Neural progenitor cell (in vitro differentiated cells): ENCODE measurements at places on chromosomes 2 and 18.
A peak's percentile ranks its signal among the peaks of the same experiment; 100 is the strongest.

DNA sequence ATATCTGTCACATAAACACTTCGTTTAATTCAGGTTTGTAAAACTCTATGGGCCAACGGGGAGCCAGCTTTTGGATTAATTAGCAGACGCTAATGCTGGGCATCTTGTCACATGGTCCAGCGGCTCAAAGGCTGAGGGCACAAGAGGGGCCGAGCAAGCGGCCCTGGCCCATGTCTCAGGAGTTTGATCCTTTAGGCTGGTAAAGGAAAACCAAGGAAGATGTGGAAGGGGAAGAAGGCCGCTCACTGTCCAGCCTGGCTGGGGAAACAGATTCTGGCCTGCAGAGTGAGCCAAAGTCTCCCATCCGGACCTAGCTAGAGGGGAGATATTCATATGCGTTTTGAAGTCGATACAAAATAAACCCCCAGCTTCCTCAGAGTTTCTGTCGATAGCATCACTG, 248.6 kb upstream of the SIX2 start:
- peak; percentile 41 for DNase-seq

DNA sequence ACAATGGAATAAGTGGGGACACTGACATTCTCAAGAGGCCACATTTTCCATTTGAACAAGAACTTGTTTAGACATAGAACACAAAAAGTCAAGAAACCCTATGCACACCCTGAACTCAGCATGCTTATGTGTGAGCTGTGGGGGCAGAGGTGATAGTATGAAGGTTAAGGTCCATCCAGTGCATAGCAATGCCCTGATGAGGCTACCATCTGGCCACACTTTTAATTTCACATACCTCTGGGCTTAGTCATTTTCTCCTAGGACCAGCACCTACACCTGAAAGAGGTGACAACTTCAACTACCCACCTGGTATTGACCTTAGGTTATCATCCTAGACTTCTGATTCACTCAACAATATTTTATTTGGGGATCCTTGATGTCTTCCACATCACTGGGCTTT, 139.8 kb downstream of the PIK3C3 start:
- DNase-seq = no peak

DNA sequence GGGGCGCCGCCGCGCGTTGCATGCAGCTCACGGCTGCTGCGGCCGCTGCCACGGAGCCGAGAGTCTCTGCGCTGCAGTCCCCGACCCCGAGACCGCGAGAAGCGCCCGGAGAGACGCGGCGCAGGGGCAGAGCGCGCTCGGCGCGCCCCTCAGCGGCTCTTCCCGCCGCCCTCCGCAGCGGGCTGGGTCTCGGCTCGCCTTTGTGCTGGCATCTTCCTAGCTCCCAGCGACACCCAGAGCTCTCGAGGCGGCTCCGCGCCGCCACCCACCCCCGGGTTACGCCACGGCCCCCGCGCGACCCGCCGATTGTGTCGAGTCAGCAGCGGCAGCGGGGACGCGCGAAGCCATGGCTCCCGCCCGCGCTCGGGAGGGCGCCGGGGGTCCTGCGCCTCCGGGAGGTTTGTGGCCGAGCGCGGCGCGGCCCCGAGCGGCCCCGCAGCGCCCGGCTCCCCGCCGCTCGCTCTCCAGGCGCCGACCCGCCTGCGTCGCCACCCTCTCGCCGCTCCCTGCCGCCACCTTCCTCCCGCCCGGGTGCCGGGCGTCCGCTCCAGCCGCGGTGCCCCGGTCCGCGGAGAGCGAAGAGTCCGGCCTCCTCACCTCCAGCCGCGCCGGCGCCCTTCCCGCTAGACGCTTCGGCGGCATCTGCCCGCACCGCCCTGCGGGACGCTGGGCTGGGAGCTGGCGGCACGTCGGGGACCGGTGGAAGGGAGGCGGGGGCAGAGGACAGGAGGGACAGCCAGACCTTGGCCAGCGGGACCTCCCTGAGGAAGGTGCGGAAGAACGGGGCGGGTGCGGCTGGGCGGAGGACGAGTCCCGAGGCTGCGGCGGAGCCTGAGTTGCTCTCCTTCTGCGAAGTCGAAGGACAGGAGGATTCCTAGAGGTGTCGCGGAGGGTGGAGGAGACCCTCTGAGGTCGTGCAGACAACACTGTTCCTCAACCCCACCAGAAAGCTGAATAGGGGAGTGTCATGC, 46.3 kb upstream of the CCDC150 start:
- peak; percentile 88 for DNase-seq

- no peak for DNase-seq
Observed at GRCh38 chr2:133748007-133748700, 179.9 kb upstream of the NCKAP5 start.

DNA sequence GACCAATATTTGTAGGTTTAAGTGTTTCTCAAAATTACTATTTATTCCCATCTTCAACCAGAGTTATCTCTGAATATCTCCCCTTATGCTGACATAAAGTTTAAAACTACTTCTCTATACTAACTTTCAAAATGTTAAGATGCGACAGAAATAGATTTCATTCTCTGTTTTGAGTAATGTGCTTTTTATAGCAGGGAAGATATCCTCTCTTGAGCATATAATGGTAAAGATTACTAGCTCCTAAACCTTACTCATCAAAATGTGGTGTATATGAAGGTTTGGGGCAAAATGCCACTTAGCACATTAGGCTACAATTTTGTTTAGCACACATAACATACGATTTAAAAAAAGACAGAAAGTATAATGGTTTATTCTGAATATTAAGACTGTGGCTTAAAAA, 54.4 kb downstream of the CWC22 start:
- no peak for DNase-seq

DNA sequence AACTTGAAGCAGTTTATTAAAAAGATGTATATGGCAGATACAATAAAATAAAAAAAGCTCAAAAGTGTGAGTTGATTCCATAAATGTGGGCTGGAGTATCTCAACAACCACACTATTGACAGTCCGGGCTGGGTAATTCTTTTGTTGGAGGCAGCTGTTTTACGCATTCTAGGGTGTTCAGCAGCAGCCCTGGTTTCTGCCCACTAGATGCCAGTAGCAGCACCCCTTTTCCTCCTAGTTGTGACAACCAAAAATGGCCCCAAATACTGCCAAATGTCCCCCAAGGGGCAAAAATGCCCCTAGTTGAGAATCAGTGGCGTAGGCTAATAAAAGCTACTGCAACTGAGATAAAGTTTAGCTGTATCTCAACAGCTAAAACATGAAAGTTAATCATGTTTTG, 44.8 kb downstream of the CHMP3 start:
- DNase-seq = peak; percentile 43

DNA sequence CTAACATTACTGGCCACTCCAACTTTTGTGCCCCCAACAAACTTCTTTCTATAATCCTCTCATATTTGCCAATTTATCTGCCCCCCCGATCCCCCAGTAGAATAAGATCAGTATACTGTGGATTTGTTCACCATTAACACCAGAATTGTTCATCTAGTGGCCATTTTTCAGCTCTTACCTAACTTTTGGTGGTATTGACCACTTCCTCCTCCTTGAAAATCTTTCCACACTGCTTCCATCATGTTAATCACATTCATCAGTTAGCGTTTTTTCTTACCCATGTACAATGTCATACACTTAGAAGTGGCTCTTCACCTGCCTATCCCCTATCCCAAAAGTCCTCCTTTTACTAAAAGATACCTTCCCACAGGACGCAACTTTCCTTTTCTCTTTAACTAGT, 6.1 kb downstream of the IMPACT start:
- DNase-seq = no peak

DNA sequence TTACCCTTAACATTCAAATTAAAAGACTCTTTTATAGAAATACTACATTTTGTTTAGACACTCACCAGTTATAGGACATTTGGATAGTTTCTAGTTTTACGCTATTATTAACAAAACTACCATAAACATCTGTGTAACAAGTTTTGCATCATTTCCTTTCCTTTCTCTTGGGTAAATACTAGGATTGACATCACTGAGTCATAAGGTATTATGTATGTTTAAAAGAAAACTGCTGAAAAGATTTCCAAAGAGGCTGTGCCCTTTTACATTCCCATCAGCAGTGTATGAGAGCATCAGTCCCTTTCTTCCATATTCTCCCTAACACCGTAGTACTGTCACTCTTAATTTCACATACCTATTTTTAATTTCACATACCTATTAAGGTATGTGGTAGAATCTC, 130.6 kb downstream of the USP34 start:
- no peak for DNase-seq

DNA sequence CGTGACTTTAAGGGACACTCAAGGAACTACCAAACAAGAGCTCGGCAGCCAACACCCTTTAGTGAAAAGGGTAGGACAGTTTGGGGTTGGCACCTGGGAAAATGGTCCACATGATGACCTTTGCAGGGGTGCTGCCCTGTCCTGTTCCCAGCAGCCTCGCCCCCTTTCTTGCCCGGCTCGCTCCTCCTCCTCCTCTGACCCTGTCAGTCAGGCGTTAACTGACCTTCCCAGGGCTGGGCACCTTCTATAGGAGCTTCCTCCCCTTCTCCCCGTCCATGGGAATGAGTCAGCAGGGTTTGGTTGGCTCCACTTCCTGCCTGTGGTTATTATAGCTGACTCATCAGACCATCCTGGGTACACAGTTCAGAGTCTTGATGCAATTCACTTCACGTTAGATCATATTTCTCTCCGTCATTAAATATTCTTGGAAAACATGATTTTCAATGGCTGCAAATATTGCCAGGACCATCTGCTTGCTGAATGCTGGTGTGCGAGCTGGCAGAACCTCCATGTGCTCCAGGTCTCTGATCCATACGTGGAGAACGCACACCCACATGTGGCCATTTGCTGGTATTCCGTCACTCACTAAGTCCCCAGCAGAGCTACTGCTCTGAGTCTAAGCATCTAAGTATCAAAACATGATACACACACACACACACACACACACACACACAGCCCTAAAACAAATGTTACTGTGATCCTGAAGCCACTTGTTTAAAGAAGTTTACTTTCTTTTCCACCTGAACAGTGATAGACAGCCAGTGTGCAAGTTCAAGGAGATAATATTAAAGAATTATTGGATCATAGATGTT, 185.0 kb downstream of the ANAPC1 start:
- no peak for DNase-seq

- DNase-seq = peak; percentile 16
Observed at GRCh38 chr2:128172191-128172590, 81.2 kb downstream of the UGGT1 start.
